ENCODE measurements at places on chromosomes 3 and 15.

DNA sequence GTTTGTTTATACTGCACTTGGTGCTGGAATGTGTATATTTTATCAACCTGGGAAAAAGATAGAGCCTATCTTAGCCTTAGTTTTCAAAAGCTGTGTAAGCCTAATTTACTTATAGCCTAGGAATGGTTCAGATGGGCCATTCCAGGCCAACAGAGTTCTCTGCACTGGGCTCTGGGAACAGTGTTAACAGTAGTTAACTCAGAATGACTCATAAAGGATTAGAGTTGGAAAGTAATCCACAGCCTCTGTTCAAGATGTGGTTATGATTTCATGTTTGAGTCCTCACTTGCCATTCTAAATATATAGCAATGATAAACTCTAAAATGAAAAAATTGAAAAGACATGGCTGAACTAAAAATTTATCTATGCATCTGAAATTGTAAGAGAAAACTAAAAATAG, 22.6 kb upstream of the PEX5L start:
- no peak for DNase-seq

DNA sequence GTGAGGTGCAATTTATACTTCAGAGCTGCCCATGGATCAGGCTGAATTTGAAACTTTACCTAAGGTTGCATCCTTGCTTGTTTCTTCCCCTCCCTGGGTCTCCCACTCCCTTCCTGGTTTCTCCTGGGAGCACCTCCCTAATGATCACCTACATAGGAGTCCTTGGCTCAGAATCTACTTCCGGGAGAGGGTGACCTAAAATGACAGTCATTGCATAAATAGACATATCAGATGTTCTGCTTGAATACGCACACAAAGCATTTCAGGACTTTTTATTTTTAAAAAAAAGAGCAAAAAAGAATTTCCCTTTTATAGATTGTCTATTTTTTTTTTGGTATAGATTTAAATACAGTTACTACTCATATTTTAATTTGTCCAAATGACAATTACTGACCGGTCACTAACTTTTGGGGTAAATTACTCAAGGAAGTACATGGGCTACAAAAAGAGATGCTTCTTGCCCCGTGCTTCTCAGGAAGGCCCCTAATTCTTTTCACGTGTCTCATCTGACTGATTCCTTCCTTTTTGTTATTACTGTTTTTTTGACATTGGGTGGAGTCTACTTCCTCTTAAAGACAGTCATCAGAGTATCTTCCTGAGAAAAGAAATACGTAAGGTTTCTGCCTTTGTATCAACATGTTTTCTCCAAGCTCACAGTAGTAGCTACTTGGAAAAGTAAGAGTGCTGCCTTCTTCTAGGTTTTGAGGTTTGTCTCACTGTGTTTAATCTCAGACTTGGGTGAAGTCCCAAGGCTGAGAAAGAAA, 4.9 kb upstream of the MYZAP start:
- no peak for DNase-seq

DNA sequence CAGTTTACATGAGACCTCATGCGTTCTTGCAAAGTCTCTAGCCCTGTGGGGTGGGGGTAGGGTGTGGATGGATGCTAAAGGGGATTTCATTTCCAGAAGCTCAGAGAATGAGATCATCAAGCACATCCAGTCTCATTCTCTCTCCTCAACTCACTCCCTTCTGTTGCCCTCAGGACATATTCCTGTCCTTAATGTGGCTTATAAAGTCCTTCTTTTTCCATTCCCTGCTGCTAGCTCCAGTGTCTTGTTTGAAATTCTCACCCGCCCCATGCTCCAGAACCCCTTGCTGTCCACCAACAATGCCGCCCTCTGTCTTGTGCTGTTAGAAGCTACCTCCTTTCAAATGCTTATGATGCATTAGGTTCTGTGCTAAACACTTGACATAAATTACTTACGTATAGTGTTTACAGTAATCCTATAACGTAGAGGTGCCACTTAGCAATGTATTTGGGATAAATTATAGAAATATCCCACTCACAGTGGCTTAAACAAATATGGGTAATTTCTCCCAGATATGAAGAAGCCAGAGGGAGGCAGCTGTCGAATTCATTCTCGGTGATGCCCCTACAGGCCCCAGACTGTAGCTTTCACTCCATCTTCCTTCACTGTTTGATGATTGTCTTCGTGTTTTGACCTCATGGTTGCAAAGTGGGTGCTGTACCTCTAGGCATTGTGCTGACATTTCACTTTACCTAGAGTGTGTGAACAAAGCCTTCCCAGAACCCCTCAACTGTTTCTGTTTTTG, 273.1 kb upstream of the TBL1XR1 start:
- no peak for DNase-seq

DNA sequence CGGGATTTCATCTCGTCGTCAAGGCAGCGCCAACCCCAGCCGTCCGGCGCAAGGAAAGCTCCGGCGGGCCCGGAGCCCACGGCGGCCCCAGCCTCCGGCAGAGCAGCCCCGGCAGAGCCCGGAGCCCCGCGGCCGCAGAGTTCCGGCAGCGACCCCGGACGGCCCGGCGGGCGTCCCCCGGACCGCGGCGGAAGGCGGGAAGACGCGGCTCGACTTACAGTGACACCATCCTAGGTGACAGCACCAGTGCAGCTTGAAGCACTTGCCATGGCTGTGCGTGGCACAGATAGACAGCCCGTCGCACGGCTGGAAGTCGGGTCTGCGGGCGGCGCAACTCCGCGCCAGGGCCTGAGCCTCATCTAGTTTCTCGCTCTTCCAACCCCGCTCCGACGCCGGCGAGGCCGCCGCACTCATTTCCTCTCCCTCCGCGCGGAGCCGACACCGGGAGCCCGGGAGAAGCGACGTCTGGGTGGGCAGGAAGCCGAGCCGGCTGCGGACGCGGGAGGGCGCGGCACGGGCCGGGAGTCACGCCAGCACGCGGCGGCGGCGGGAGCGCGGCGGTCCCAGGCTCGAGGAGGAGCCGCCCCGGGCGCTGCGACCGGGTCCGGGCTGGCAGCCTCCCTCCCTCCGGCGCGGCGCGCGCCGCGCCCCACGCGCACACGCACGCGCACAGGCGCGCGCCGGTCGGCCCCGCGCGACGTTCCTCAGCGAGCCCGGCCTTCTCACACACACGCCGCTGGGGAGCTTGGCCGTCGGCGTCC, at the start of gene C3orf70:
TSS of gene C3orf70 (minus strand) at position 651 of the 761 bp plus-strand sequence. CDS start at position 414, 237 bp downstream.
- no peak for DNase-seq

- DNase-seq: no peak
Measured at GRCh38 chr3:100556673-100557310, 52.6 kb upstream of the ADGRG7 start.

DNA sequence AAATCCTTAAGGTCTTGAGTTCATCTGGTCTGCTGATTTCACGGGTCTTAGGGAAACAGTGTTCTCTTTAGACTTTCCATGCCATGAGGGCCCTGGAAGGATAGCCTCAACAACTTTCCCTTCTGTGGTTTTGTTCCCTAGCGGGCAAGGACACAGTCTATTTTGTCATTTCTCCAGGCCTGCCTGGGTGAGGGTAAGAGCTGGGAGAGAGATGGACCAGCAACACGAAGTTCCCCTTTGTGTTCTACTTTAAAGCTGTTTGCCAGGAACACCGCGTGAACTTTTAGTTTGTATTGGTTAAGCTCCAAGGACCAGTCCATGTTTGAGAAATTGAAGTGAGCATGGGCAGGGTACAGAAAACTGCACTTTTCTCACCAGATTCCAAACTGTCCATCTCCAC, 20.9 kb downstream of the ST3GAL6 start:
- DNase-seq: no peak

- DNase-seq: no peak
Measured at GRCh38 chr15:75828429-75828828, 14.8 kb upstream of the UBE2Q2 start.

- DNase-seq: peak; percentile 95
Measured at GRCh38 chr3:149273096-149273751, 51.6 kb upstream of the CP start.

DNA sequence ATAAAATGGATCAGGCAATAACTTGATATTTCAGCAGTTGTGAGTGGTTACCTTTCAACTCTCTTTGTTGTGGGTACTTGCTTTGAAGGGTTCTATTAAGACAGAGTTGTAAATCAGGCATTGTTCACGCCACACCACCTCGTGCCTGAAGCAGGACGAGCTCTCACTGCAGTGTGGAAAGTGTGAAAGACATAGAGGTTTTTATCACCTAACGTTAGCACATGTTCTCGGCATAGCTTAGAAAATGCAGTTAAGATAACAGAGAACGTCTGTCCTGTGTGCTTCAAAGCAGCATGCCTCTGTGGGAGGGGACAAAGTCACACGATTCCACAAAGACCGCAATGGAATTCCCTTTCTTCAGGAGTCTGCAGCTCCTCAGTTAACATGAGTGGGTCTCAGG, 7.8 kb downstream of the ADAMTS17 start:
- DNase-seq: no peak

GRCh38 chr3:17398959-17399551, 343.4 kb downstream of the TBC1D5 start:
- no peak for DNase-seq

- DNase-seq: no peak
Measured at GRCh38 chr15:25248583-25249235, 190.1 kb downstream of the UBE3A start.

GRCh38 chr3:43843386-43843785, 152.6 kb downstream of the ABHD5 start:
- DNase-seq: no peak

GRCh38 chr3:194910414-194910984, 224.8 kb downstream of the FAM43A start:
- no peak for DNase-seq

DNA sequence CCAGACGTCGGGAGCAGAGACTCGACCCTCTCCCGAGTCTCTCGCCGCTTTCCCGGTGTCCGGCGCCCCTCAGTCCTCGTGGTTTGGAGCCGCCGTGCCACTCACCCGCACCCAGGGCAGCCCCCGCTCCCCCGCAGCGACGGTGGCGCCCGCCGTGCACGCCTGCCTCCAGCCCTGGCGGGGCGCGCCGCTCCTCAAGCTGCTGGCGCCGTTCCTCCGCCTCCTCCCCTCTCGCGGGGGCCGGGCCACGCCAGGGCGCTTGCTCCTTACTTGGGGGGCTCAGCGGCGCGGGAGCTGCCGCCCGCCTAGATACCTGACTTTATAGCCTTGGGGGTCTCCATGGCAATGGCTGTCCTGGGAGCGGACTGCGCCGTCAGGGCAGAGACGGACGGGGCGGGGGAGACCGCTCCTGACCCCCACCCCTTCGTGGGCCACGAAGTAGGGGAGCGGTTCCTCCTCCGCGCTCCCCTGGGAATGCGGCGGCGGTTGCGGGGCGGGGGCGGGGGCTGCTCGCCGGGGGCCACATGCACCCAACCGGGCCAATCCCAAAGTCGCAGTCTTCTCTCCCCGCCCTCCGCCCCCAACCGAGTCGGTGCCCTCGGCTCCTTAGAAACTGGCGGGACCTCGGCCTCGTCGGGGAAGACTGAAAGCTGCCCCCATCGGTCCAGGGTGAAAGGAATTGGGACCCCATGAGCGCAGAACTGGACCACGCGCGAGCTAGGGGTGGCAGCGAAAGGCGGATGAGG, at the start of gene ANKRD63:
TSS of gene ANKRD63 (minus strand) at position 196 of the 746 bp plus-strand sequence. CDS start 478 bp downstream, outside the sequence.
- no peak for DNase-seq

DNA sequence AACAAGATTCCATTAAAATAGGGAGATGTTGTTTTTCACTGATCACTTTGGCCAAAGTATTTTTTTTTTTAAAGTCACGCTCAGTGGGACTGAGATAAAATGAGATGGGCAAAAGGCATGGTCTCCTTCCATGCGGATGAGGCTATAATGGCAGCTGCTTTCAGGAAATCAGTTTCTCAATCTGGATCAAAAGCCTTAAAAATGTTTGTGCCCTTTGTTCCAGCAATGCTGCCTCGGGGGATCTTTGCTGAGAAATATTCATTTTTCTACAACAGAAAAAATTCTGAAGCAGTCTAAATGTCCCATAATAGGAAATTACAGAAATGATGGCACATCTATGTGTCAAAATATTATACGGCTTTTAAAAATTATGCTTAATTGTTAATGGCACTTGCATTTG, 97.2 kb downstream of the SMAD6 start:
- no peak for DNase-seq

DNA sequence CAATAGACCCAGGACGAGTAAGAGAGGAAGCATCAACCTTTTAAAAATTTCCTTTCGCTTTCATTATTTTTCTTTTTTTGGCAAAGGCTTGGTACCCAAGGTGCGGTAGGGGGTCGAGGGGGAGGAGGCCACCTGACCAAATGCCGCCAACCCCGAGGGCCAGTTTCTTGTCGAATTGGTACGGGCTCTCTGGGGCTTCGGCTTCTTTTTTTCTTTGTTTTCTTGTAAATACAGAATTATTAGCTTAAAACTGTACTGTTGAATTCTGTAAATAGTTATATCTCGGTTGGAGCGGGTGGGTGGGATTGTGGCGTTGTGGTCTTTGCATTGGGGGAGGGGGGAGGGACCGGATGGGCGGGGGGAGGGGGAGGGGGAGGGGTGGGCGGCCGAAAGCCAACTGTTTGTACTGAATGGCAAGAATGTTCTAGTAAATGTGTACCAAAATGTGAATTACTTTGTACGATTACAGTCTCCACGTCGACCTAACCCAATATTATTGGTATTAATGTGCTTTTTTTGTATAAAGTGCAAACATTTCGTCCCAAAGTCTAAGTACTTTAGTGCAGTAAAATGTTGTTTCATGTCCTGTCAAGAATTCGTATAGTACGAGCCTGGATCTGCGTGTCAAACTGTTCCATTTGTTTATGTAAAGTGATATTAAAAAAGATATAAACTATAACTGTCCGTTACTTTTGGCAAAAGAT, 4.7 kb downstream of the ZIC1 start:
- no peak for DNase-seq

DNA sequence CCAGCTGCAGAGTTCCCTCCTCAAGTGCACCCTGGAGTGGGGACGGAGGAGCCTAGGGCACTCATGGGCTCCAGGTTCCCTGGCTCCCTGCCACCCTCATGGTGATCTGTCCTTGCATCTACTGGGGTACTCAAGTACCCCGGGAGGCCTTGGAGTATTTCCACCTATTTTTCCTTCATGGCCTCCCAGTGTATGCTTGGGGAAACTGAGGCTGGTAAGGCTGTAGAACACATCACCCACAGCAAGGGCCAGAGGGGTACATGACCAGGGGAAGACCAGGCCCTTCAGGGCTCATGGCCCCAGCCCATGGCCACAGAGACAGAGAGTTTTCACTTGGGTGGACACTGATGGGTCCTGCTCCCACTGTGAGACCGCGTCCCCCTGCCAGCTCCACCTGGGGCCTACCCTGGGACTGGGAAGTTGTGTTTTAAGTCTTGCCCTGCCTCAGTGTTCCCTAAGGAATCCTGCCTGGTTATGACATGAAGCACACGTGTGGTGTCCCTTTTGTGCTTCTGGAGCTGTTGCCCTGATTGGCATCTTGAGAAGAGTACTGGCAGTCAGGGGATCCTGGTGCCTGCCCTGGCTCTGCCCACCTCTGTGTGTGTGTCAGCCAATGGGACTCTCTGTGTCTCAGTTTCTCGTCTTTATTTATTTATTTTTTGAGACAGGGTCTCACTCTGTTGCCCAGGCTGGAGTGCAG, 132.8 kb downstream of the TJP1 start:
- no peak for DNase-seq

GRCh38 chr3:174229916-174230315, 629.2 kb upstream of the NAALADL2 start:
- no peak for DNase-seq

GRCh38 chr15:101126618-101127505, 125.0 kb downstream of the CHSY1 start:
- DNase-seq: no peak

Data from NCI-H2029 treated with DMSO at 0.1 percent for 48 hours (cell line).